Activated CD8-positive, alpha-beta memory T cell treated with anti-CD3 and anti-CD28 coated beads, Interleukin-2, amount 10 ng/mL, durations not matched to agents 7 days and 5 days (primary cell): ENCODE measurements at places on chromosomes 13 and 19.
A peak's percentile ranks its signal among the peaks of the same experiment; 100 is the strongest.

- DNase-seq, result peak; percentile 5
Measured at GRCh38 chr19:39924952-39925351, 9.5 kb downstream of the FCGBP start.

DNA sequence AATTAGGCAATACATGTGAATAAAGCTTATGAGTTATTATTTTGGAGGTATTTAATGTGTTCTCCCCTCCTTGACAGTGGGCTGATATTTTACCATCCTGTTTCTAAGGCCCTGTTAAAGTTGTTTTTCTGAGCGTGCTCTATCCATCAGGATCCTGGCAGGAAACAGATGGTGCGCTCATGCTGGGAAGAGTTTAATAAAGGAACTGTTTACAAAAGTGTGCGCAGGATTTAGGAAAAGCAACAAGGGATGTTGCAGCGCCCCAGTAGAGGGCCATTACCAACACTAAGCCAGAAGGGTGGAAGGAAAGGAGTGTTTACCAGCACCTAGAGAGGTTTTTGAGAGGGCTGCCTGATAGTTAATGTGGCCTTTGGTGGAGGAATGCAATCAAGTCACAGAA lies 374.5 kb downstream of the KCNRG start:
- no peak for DNase-seq

DNA sequence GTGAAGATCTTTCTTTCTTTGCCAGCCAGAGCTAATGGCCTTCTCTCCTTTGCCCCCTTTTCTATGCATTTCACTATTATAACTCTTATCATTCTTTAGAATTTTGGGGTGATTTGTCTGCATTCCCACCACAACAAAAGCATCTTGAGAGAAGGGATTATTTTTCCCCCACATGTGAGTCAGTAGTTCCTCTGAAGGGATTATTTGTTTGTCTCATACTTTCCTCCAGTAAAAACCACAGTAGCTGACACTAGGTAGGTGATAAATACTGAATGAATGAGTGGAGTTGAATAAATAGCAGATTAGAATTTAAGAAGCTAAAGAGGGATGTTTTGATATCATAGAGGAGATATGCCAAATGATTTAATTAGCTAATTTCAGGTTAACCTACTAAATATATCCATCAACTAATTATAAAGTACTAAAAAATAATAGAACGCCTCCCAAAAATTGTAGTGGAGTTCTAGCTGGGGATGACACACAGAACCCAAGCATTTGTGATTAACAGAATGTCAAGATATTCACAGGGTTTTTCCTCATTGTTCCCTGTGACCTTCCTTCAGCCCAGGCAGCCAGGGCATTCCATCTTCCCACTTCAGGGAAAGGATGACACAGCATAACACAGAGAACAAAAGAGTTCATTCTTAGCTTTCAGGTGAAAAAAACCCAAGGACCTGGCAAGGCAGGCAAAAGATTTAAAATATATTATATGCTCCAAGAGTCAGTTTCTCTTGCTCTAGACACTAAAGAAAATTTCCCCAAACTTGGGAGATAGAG lies 3.5 kb upstream of the TBC1D4 start:
- DNase-seq, result no peak

GRCh38 chr13:95361686-95362085 lies 60.4 kb upstream of the ABCC4 start:
- DNase-seq, result no peak

GRCh38 chr13:93698016-93698613 lies 471.5 kb downstream of the GPC6 start:
- DNase-seq, result no peak

DNA sequence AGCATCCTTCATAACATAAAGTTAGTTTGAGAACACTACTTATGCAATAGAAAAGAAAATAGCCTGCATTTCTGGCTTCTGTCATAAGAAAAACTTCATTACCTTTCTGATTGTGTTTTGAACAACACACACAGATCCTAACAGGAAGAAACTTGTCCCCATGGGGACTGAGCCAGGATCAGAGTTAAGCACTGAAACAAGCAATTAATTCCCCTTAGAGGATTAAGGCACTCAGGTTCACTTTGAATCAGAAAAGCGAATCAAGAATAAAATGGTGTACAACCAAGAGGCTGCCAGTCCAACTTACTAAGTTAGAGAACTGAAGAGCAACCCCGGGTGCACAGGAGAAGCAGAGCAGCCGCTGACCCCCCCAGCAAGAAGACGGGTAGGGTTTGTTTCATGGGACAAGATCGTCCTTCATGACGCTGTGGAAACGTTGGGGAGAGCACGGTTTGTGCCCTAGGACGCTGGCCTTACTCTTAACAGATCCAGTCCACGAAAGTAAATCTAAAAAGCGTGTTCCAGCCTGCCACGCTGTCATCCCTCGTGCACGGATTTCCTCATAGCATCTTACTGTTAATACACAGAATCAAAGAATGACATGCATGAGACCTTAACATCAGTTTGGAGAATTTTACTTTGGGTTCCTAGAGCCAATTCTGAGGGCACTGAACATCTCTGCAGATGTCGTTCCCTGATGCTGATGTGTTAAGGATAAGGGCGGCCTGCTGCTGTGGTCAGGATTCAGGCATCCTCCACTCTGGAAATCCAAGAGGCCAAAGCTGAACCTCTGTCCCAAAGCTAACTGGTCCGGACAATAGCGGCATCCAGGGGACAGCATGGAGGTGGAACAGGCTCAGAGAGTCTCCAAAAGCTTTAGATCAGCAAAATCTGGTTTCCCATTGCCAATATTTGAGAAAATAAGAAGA lies 46.4 kb downstream of the GGACT start:
- peak; percentile 15 for DNase-seq

DNA sequence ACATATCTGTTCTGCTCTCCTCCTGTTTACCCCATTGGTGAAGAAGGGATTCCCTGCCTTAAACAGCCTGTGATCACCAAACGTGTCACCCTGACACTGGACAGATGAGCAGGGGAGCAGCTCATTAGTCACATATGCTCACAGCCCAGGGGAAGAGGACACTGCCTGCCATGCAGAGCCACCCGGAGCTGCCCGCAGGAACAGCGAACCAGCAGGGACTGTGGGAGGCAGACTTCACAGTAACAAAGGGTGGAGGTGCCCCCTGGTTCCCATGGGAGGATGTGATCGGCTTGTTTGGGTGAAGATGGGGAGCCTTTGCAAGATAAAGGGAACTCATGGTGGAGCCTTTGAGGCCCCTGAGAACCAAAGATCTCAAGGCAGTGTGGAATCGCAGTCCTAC lies 88.6 kb upstream of the FARP1 start:
- no peak for DNase-seq

DNA sequence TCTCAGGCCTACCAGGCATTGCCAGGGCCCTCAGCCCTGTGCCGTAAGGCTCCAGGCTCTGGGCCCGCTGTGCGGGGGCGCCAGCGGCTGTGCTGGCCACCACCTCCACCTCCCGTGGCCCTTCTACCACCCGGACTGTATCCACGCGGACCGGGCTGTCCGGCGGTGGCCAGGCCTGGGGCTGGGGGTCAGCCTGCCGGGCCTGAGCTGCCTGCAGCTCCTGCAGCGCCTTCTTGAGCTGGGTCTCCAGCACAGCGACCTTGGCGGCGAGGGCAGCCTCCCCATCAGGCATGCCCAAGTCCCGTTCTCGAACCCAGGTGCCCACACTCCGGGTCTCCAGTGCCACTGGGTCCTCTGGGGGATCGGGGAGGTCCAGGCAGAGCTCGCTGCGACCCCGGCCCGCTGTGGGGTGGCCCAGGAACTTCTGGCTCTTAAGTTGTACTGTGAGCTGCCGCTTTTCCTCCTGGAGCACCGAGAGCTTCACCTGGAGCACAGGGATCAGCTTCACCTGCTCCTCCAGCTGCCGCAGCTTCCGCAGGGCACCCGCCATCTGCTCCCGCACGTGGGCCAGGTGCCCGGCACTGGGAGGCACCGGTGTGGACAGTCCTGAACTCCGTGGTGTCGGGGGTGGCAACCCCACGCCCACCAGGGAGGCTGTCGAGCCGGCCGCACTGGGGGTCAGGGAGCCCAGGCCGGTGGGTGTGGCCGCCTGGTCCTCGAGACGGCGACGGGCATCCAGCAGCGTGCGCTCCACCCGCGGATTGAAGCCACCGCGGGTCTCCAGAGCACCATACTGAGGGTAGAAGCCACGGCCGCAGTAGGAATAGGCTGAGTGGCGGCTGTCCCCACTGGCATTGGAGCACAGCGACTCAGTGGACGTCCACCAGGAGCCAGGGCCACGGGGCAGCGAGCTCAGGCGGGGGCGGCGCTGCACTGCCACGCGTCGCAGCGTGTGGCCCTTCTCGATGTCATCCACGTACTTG lies 4.1 kb downstream of the KANK2 start:
- no peak for DNase-seq

DNA sequence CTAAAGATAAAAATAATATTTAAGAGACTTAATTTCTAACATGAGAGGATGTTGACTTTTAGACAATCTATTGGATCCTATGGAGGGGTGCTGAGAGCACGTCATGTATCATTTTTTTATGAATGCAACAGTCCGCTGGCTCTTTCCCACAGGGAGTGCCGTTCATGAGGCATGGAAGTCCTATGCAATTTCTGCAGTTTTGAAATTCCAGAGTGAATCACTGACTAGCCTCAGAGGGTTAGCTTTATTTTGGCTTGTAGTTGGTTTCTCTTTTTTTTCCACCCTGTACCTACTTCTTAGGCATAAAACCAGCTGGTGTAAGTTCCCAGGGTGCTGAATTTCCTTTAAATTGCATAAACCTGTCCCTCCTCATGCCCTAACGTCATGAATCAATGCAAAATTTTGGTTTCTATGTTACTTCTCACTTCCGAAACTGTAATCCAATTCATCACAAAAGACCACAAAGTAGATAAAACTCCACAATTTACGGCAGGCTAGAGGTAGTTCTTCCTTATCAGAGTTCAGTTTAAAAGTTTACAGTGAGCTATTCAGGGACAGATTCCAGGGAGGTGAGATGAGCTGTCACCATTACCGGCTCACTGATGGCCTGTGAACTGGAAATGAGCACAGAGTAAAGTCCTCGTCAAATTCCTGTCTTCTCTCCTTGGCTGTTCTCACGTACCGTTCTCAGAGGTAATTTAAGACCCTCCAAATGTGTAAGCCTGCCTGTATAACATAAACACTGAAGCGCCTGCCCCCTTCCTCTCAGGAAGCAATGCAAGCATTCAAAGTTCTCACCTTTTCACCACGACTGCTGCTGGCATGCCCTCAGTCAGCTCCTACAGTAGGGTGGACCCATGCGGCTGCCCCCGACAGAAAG lies 216.6 kb upstream of the SLC10A2 start:
- DNase-seq, result no peak

- DNase-seq, result peak; percentile 91
Measured at GRCh38 chr19:2610637-2611482, 91.6 kb downstream of the GNG7 start.

DNA sequence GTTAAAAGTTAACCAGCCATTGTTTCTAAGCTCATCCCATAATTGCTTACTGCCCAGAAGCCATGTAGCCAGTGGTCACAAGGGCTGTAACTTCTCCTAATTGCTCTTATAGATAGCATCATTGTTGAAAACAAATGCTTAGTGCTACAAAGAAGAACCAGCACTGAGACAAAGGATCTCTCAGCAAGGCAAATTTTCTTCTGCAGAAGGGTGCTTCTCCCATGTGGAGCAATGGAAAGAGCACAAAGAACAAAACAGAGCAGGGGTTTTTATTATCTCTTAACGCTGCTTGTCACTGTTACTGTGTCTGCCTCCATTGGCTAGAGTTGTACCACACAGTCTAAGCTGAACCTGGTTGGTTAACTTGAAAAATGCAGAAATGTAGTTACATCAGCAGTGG lies 1036.8 kb downstream of the UQCRFS1 start:
- no peak for DNase-seq

DNA sequence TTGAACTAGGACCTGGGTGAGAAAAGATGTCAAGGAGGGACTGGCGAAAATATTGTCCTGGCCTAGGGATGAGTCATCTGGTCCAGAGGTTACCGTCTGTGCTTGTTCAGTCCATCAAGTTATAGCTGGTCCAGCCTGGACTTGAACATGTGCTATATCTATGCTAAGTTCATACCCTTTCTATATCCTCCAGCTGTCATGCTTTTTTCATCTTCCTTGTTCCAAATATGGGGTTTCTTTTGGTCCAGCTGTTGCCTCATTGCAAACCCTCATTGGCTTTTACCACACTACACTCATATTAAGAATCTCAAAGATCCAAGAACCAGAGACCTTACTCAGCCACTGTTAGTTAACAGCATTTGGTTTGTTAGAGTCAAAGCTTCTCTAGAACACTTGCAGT lies 19.1 kb upstream of the KLF12 start:
- DNase-seq, result no peak

DNA sequence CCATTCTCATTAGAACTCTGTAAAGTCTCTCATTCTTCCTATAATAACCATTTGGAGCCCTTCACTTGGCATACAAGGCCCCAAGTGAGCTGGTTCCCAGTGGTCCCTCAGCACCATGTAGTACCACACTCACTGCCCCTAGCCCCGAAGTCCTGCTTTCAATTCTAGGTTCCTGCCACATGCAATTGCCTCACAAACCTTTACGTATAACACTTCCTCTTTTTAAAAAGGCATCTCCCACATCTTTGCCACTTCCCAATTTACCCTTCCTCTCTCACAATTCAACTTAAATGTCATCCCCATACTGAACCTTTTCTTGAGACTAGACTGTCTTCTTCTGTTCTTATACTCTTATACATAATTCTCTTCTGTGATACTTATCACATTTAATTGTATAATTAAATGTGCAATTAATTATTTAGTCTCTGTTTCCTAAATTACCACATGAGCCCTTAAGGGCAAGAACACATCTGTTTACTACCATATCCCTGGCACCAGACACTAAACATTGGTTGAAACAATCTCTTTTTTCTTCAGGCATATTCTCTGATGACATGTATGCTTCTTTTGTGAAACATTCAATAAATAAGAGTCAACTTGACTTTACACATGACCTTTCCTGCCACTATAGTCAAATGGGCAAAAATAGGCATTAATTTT lies 304.0 kb downstream of the SPRY2 start:
- DNase-seq, result no peak

- DNase-seq, result peak; percentile 55
Measured at GRCh38 chr19:3507371-3508120, 1.4 kb downstream of the FZR1 start.

GRCh38 chr13:30132623-30133553 lies 174.5 kb downstream of the KATNAL1 start:
- peak; percentile 98 for DNase-seq

DNA sequence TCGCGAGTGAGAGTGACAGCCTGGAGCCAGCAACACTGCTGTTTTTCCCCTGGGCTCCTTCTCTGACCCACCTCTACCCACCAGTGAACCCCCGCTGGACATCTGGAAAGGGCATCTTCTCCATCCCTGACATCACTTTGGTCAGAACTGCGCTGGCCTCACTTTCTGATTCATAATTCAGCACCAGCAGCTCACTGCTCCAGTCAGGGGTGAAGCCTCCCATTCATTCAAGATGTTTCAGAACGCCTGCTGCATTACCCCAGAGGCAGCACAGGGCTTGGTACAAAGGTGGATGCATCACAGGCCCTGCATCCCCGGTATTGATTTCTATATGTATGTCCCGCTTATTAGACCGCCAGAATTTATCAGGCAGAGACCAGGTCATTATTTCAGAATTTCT lies 182.8 kb upstream of the TSHZ3 start:
- no peak for DNase-seq

GRCh38 chr19:6099599-6099998 lies 10.7 kb downstream of the RFX2 start:
- DNase-seq, result no peak

- DNase-seq, result no peak
Measured at GRCh38 chr13:101942535-101943157, 459.2 kb downstream of the FGF14 start.

- DNase-seq, result peak; percentile 100
Measured at GRCh38 chr19:14006085-14006765, at the start of gene RFX1. TSS of gene RFX1 (minus strand) at chr19:14006320. CDS start at chr19:13993843, 12,477 bp downstream.
